ENCODE measurements at places on chromosomes 7 and 10.

DNA sequence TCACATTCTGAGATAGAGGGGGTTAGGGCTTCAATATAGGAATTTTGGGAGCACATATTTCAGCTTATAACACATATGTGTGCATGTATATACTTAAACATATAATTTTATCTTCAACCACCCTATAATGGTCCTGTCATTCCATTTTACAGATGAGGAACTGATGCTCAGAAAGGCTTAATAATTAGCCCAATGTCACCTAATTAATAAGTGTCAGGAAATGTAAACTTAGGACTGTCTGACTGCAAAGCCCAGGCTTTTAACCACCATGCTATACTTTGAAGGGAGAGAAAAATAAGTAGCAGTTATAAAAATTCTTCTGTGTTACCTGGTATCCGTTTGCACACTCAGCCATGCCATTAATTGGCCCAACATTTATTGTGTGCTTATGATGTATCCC, 172.6 kb downstream of the SKIDA1 start:
- no peak for DNase-seq

- DNase-seq: no peak
Observed at GRCh38 chr10:5526691-5527331, 2.0 kb downstream of the CALML3 start.

DNA sequence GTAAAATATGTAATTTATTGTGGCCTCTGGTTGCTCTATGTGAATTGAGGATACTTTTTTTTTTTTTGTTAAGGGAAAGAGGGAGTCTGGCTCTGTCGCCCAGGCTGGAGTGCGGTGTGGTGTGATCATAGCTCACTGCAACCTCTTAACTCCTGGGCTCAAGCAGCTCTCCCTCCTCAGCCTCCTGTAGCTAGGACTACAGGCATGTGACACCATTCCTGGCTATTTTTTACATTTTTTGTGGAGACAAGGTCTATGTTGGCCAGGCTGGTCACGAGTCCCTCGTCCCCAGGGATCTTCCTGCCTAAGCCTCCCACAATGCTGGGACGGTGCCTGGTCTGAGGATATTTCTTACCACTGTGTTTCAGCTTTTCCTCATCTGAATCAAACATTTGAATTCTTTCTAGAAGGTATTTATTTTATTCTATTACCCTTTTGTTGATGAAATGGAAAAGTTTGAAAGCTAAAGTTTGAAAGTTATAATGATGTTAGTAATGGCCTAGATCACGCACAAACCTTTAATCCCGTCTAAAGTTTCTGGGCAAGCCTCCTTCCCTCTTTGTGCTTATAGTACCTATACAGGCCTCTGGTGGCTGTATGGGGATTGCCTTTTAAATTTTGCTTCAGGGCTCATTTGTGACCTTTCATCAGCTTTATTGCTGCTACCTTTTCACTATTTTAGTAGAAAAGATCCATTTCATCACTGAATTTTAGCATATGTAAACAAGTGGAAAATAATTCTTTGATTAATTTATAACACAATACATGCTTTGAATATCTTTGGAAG, 2.0 kb downstream of the IFRD1 start:
- no peak for DNase-seq

GRCh38 chr7:11655642-11656041, 176.4 kb downstream of the THSD7A start:
- no peak for DNase-seq

DNA sequence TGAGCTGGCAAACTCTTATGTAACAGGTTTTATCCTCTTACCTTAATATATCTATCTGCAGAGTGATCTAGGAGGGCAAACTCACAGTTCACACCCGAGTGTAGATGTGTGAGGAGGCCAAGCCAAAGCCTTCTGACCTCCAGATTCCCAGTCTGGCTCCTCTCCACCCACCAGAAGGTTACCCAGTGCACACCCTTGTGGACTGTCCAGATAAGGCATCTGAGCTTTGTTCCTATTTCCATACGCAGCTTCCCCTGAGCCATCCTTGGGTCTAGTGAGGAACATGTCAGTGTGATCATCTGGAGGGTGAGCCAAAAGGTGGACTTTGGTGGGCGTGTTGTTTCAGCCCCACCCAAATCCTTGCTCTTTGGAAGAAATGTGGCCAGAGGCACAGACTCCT, 203.0 kb upstream of the MEOX2 start:
- no peak for DNase-seq

DNA sequence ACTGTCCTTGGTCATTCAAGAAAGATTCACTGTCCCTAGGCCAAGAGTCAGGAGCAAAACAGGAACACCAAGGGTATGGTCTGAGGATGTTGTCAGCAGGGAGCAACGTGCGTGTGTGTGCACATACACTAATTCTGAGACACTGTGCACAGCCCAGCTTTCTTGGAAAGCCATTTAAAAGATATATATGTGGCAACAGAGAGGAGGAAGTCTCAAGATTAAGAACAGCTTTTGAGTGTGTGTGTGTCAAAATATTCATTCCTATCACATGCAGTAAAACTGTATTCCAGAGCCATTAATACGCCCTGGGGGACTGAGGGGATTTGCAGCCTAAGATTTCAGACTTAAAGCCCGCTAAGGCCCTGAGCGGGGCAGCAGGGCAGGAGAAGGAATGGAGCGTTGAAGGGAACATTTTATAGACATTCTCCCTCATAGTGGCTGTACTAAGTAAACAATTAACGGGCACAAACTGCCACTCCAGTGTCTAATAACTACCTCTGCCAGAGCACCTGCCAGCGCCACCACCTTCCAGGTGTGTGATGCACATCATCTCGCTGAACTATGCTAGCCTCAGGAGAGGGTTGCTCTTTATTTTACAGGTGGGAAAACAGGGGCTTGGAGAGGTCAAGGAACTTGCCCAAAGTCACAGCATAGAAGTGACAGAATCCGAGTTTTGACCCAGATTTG, 2.0 kb downstream of the NOD1 start:
- no peak for DNase-seq

- no peak for DNase-seq
Observed at GRCh38 chr10:34195364-34196057, 619.6 kb downstream of the PARD3 start.

GRCh38 chr7:5396999-5397663, 26.5 kb downstream of the TNRC18 start:
- peak; percentile 35 for DNase-seq

- DNase-seq: no peak
Observed at GRCh38 chr10:76022366-76022765, 590.9 kb downstream of the LRMDA start.
